ENCODE measurements at places on chromosomes 6 and 20.
A peak's percentile ranks its signal among the peaks of the same experiment; 100 is the strongest.

DNA sequence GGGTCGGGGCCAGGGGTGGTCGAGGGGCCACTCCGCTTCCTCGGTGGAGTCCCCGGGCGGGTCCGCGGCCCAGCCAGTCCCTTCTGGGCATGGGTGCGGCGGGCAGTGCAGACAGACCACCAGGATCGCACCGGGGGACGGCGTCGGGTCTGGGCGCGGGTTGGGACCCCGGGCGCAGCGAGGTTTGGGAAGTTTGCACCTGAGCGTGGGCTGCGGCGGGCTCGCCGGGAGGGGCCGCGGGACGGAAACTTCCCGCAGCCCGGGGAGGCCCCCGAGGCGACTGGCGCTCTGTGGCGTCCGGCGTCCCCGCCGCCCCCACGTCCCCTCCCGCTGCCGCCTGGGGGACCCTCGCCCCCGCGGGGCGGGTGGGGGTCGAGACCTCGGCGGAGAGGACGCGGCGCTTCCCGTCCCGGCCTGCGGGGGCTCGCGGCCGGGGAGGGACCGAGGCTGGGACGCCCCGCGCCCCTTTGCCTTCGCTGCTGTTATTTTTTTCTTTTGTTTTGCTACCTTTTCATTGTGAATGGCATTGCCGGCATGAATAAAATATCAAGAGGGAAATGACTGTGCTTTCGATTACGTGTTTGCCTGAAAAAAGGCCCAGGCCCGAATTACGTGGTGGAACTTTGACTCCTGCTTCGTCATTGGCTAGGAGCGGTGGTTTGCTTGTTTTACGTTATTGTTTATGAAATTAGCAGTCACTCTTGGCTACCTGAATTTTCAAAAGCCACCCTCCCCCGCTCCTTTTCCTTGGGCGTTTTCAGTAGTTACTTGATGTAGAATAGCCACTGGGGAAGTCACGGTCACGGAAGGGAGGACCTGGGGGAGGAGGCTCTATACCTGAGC lies 703 bp downstream of the SNX9 start:
- no peak for DNase-seq

DNA sequence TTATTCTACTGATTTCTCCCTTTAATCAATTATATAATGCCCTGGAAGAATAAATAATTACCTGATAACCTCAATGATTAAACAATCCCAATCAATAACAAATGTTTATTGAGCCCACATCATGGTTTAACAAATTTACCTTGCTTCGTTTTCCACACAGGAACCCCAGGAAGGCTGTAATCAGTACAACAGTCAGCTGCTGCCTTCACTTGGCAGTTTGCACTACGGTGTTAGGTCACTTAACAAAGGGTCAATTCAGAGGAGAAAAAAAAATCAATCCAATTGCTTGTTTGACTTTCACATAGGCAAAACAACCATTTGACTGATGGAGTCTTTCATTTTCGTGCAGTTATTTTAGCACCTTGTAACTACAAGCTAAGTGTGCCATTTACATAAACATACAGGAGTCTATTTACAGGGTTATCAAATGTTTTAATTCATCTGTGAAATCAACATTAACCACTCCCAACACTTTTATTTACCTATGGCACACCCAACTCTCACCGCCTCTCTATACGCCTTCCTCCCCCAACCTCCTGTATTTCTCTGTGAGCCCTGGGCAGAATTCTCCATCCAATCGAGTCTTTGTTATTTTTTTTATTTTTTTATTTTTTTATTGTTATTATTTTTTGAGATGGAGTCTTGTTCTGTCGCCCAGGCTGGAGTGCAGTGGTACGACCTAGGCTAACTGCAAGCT lies 140.4 kb upstream of the TAB2 start:
- no peak for DNase-seq

GRCh38 chr6:52881662-52881995 lies 27.9 kb downstream of the GSTA3 start:
- no peak for DNase-seq

DNA sequence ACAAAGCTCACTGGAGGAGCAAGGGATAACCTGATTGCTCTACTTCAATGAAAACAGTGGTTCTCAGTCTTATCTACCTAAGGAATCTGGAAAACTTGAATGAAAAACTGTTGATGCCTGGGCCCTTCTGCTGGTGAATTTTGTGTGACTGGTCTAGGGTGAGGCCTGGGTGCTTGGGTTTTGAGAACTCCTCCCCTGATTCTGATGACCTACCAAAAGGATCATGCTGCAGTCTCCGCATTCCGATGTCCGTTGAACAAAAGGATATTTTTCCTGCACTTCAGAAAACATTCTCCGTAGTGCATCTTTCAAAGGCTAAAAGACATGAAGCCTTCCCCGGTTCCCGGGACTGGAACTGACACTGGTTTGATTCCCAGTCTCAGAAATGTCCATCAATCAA lies 157.9 kb downstream of the SYNDIG1 start:
- no peak for DNase-seq

DNA sequence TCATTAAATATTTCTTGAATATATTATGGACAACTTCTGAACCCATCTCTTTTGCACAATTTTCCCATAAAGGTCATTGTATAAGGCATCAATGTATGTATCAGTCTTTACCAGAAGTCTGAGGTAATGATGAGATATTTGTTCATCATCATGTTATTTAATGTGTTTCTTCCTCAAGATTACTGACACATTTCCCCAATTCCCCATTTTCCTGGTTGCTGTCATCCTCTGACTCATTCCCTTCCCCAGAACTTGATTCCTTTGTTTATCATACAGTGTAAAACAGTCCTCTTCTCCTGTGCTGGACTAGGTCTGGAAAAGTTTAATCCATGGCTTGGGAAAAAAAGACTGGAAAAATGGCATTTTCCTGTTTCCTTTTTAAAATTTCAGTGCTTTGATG lies 107.9 kb upstream of the FLRT3 start:
- peak; percentile 68 for DNase-seq

All from skeletal muscle cell (primary cell).